ENCODE measurements at places on chromosomes 5 and 9.

DNA sequence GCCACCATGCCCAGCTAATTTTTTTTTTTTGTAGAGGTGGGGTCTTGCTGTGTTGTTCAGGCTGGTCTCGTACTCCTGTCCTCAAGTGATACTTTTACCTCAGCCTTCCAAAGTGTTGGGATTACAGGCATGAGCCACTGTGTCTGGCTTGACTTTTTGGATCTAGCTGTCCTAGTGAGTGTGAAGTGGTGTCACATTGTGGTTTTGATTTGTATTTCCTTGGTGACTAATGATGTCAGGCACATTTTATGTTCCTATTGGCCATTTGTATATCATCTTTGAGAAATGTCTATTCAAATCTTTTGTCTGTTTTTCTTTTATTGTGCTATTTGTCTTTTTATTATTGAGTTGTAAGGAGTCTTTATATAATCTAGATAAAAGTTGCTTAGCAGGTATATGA is 53.5 kb upstream of the MCCC2 start:
- DNase-seq = no peak

DNA sequence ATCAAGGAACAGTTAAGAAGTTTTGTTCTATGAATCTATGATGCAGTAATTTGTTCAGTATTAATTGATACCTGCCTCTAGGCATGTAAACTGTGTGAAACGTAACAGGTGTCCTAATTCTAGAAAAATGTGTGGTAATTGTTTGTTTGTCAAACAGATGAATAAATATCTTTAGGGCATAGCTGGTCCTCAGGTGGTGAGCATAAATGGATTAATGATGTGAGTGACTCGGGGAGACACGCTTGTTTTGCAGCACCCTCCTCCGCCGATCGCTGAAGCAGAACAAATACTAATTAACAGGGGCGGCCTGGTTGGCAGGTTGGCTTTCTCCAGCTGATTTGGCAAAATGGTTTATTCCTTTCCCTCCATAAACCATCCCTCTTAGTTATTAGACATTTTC is 88.8 kb downstream of the TLE4 start:
- DNase-seq = no peak

- DNase-seq = no peak
Measured at GRCh38 chr9:78236551-78236910, 656 bp downstream of the CEP78 start.

DNA sequence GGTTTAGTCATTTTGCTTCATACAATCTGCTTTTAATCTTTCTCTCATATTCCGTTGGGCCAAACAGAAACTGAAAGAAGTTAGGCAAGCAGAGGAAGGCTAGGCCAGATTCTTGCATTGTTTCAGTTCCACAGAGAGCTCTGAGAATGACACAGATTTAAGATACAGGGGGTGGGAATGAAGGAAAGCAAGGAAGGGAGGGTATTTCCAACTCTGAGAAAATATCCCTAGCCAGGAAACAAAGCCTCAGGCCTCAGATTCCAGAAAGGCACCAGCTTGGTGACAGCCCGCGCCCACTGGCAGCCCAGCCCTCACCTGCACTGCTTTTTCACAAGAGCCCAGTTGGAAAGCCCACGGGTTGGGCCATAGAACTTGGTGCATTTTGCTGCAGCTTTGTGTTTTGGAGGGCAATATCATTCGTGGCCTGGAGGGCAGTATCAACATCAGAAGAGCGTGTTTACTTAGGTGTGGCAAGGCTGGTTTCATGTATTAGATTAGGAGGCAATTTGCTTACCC is 63.5 kb downstream of the ENC1 start:
- DNase-seq = peak; percentile 31

- DNase-seq = no peak
Measured at GRCh38 chr9:37491939-37492338, 6.2 kb downstream of the POLR1E start.

DNA sequence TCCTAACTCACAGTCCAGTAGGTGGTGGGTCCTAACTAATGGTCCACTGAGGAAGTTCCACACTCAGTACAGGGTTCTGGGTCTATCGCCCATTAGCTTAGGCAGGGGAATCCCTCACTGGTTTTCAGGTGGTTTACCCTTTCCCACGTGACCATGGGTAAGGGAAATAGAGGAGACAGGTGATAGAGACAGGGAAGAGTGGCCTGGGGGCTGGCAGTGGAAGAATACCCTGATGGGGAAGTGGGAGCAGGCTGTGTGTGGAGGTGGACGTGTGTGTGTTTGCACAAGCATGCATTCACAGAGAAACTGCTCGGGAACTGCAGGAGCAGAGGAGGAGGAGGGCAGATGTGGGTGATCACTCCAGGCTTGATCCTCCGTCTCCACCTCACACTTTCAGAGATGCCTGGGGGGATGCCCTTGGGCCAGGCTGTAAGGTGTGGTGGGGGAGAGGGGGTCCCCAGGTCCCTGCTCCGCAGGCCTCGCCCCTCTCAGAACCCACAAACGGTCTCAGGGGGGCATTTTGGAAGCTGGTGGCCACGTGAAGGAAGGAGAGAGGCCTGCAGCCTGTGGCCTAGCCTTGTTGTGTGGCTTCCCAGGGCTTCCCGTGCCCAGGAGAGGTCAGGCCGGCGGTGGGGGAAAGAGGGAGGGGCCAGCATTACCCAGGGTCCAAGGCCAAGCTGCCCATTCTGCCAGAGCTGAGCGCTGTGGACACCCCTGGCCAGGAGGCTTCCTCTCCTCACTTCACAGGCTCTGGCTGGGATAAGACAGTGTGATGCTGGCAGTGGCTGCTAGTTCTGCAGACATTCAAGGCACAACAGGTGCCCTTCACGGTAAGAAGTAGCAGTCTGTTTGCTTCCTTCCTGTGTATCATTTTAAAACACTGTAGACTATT is 80.0 kb downstream of the OTULIN start:
- DNase-seq = no peak

DNA sequence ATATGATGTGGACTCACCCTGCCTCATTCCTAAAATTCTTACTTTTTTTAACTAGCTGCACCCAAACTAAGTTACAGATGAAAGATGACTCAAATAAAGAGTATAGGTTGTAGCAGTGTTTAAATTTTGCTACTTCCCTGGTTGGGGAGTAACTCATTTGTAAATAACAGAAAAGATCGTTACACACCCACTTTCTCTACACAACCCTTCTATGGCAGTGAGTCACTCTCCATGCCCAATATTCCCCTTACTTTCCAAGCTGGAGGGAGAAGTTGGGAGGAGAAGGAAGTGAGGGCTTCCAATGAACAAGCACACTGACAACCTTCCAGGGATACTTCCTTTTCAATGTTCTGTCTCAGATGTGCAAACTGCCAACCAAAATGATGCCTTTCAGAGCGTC is 1.9 kb downstream of the RASEF start:
- peak; percentile 22 for DNase-seq

GRCh38 chr9:124012368-124013301 is 1.1 kb downstream of the LHX2 start:
- DNase-seq = no peak
